Hippocampal formation (tissue), 2 donors: ENCODE measurements at places on chromosomes 1 and 21.

DNA sequence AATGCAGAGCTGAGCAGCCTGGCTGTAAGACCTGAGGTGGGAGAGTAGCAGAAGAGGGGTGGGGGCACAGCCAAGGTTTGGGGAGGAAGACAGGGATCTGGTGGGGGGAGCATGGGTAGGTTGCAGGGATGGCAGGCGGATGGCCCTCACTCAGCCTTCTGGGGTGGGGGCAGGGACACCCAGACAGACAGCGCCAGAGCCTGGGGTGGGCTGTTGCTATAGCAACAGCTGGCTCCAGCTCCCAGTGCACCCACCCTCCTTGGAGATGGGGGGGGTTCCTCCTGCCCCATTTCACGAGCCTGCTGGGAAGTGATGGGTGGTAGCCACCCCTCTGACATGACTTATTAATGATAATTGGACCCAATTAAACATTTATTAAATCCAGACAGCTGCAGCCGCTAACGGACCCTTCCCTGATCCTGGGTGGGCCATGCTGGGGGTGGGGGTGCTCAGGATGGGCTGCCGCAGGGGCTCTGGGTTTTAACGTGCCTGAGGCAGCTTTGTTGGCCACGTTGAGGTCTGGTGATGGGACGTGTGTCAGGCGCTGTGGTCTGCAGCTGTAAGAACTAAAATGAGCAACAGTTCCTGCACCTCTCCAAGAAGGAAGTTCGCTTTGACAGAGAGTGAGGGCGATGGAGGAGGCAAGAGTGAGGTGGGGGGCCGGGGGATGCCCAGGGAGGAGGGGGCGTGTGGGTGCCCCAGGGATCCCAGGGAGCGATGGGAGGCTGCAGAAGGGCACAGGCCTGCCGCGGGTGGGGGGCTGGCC, 19.4 kb downstream of the AGRN start:
- DNase-seq = no peak

- no peak for DNase-seq
These were observed 771 bp upstream of the RAD54L start for GRCh38 chr1:46246548-46247435.

DNA sequence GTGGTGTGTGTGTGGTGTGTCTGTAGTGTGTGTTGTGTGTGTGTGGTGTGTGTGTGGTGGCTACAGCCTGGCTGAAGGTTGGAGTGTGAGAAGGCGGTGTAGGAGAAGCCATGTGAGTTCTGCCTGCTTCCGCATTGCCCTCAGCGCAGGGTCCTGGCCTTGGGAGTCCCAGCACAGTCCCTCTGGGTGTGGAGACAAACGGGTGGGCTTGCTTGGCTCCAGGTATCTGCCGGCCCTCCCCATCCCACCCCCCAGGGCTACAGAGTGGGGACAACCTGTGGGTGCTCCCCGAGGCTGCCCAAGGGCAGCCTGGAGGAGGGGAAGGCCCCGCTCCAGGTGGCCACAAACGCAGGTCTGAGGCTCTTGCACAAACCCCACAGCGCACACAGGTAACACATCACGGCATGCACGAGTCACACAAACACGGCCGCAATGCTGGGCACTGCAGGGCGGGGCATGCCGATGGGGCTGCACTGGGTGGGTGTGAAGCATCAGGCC, 31.7 kb upstream of the ADARB1 start:
- no peak for DNase-seq

GRCh38 chr21:19490481-19490880, 1086.9 kb upstream of the TMPRSS15 start:
- no peak for DNase-seq

- DNase-seq = no peak
These were observed 664.4 kb downstream of the MATN1 start for GRCh38 chr1:30058970-30059369.
